Retina (tissue), 1 donor: ENCODE measurements at places on chromosomes 3 and 15.
A peak's percentile ranks its signal among the peaks of the same experiment; 100 is the strongest.

GRCh38 chr3:54307566-54308180 is 185.3 kb downstream of the CACNA2D3 start:
- DNase-seq: no peak

DNA sequence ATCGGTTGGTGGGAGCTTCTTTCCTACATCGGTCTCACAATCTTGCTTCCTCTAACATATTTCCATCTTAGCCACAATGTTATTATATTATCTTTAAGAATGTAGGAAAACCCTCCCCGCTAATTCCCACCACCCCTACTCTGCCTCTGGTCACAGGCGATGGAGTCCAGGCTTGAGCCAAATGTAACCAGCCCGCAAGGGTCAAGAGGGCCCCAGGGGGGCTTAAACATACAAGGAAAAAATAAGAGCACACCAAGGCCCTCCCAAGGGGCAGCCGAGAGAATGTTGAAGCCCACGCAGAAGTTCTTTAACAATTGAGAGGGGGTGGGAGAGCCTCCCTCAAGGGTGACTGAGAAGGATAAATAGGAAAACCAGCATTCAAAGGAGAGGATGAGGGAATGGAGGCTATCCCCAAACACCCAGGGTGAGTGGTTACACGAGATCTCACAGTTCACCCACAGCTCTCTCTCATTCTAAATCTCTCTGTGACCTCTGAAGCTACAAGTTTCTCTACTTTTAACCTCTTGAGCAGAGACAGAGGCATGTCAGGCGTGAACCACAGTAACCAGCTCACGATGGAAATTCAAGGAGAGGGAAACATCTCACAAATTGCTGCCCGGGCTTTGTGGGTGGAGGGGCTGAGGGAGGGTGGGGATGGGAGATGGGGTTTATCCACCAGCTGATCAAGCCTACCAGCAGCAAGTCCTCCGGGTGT is 31.4 kb upstream of the UACA start:
- DNase-seq: no peak

- DNase-seq: no peak
These were observed 200.5 kb downstream of the AKAP13 start for GRCh38 chr15:85580879-85581278.

GRCh38 chr3:195582947-195583346 is 793 bp downstream of the APOD start:
- DNase-seq: no peak

DNA sequence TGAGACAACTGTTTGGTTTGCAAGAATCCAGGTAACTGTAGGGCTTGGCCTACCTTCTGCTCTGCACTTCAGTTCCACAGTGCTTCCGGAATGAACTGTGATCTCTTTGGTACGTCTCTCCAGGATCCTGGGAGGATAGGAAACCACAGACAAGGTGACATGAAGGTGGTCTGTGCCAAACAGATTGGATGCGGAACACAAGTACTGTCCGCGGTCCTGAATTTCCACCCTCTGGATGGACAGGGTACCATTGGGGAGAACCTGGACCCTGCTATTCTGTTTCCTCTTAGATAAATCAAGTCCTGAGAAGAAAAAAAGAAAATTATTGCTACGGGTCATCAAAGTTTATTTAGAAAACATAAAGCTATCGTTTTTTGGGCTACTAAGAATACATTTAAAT is 17.3 kb downstream of the IGSF10 start:
- no peak for DNase-seq

DNA sequence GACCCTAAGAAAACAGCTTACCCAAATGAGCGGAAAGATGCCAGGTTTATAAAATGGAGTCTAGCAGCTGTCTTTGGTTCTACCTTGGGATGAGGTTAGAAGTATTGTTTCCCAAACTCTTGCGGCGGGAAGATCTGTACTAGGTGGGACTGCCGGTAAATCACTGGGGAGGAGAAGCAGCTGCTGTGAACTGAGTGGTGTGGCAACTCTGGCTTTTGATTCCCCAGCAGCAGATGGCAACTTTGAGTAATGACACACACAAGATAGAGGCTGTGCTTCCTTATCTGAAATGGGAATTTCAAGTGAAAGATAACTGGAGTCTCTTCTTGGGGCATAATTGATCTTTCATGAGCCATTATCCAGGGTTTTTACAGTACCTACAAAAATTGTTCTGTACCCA is 184.9 kb downstream of the ATG7 start:
- DNase-seq: no peak

DNA sequence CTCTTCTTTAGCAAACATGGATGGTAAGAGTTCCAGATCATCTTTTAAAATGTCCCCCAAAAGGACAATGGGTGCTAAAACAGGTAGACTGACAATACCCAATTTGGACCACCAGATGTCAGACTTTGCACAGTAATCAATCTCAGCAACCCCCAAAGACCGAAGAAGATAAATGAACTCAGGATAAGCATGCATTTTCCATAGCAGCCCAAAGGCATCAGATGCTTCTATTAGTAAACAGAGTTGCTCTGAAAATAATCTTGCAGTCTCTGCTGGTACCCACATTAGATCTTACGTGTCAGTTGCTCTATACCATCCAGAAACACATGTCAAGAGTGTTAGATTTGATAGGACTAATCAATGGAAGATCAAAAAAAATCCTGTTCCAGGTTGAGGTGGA is 20.6 kb downstream of the MYH15 start:
- peak; percentile 80 for DNase-seq

- DNase-seq: no peak
These were observed 5.4 kb upstream of the HEG1 start for GRCh38 chr3:125061170-125061569.

DNA sequence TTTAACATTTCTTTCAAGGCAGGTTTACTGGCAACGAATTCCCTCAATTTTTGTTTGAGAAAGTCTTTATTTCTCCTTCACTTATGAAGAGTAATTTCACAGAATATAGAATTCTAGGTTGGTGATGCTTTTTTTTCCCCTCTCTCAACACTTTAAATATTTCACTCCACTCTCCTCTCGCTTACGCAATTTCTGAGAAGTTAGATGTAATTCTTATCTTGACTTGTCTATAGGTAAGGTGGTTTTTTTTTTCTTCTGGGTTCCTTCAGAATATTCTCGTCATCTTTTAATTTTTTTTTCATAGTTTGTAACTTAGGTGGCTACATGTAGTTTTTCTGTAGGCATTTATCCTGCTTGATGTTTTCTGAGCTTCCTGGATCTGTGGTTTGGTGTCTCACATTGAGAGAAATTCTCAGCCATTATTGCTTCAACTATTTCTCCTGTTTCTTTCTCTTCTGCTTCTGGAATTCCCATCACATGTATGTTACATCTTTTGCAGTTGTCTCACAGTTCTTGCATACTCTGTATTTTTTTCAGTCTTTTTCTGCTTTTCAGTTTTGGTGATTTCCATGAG is 189.4 kb upstream of the GOLGA6L4 start:
- no peak for DNase-seq

- peak; percentile 62 for DNase-seq
These were observed 27.4 kb upstream of the HDAC11 start for GRCh38 chr3:13452490-13453335.

GRCh38 chr15:78879517-78880241 is 7.0 kb downstream of the MORF4L1 start:
- no peak for DNase-seq

GRCh38 chr3:9902372-9903237 is at the start of gene IL17RE:
Gene IL17RE, plus strand, starts transcription at chr3:9902848. Its CDS starts 85 bp downstream, at chr3:9902933.
- peak; percentile 5 for DNase-seq

DNA sequence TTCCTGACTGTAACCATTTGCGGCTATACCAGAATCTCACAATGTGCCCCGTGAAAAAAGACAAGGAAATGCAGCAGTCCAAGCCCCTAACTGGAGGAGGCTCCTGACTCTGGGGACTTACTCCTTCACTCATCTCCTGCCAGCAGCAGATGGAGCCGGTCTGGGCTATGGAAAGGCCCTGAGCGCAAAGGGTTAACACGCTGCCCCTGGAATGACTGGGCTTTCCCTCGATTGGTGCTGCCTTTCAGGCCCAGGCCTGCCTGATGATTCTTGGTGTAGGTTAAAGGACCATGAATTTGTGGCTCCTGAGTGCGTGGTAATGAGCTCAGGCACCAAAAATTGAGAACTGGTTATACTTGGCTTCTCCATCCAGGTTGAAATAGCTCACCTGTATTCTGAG is 42.3 kb upstream of the GALNT15 start:
- DNase-seq: no peak

- no peak for DNase-seq
These were observed 195.8 kb downstream of the CD47 start for GRCh38 chr3:107894998-107895397.

DNA sequence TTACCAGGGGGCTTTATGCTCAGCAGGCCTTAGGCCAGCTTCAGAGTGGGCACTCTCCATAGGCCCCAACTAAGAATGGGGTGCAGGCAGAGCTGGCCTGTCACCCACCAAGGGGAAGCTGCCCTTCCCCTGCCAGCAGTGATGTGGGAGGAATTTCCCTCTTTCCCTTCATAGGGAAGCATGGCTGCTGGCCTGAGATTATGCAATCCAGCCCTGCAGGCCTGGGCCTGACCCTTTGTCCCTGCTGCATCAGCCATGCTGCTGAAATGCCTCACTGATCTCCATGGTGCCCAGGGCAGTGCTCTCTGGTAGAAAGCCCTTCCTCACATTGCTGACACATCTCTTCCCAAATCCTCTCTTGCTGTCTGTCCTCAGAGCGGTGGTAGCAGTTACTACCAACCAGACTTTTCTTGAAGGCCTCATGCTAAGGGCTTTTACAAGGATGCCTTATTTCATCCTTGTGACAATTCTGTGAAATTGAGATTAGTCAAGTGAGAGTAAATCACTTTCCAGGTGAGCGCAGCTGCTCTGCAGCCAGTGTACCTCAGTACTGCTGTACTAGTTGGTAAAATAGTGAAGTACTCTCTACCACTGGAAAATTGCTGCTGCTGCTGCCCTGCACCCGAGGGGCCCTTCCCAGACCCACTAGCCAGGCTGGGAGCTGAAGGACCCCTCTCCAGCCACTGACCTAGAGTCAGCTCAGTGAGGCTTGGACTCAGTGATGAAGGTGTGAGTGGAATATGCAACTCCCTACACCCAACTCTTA is 33.8 kb downstream of the MRAS start:
- no peak for DNase-seq

DNA sequence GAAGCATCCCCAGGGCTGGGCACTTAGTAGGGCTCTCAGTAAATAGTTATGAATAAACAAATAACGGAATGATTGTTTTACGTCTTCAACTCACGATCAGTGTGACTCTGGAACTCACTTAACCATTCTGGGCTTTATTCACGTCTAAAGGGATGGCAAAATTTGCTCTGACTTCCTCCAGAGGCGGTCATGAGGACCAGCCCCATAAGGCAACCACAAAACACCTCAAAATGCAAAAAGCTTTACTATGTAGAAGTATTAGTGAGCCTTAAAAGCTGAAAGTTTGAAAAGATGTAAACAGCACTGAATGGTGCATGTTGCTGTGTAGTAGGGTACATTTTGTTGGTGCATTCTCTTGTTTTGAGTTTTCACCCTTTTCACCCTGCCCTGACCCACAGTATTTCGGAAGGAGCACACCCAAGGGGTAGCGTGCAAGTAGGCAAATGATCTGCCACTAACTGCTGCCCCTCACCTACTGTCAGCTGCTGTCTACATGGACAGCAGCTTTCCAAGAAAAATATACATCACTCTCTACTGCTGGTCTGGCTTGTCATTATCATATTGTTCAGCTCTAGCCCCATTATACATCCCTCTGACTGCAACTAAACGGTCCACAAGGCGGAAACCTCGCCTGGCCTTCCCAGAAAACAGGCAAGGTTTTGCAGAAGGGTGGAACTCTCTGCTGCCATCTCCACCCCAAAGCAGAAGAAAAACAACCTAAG is 308.5 kb upstream of the PROK2 start:
- DNase-seq: no peak

GRCh38 chr3:77179762-77180161 is 139.9 kb downstream of the ROBO2 start:
- no peak for DNase-seq

DNA sequence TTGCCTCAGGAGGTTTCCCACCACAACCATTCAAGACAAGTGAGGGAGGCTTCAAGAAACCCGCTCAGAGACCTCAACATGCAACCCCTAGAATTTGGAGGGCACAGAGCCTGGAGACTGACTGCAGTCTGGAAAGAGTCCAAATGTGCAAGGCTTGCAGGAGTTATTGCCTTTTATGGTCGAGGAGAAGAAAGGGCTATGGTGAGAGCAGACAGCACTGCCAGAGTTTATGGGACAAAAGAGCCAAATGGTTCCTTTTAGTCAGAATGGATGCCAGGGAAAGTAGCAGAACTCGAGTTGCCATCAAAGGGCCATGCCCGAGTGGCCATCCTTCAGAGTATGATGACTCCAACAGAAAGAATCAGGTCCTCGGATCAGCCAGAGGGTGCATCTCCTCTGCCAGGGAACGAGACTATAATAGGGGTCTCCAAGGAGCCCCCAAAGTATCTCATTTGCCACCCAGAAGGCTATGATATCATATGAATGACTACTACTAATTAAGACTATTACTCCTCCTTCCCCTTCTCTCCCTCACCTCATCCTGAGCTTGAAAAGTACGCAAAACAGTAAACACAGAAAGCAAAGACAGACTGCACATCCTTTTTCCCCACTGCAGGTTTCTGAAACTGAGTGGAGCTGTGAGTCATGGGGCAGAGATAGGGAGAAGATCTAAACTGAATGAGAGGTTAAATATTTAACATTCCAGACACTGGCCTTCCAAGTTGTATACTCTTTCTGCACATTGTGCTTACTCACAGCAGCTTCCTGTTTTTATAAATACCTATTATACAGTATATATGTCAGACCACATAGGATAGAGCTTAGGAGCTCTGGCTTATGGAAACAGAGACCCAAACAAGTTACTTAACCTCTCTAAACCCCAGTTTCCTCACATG is 33.9 kb upstream of the TMCO5A start:
- DNase-seq: no peak

DNA sequence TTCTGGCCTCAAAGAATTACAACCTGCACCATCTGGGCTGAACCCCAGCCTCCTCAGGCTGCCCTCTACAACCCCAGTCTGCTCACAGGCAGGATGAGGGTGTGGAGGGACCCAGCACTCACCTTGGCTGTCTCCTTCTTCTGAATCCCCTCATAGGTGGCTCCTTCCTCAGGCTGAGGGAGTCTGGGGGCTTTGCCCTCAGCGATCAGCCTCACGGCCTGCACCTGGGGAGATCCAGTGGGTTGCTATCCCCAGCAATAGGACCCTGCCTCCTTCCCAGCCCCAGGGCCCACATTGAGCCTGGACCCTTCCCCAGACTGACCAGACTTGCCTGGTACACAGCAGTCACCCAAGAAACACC is 25.1 kb downstream of the ALDH1L1 start:
- no peak for DNase-seq

DNA sequence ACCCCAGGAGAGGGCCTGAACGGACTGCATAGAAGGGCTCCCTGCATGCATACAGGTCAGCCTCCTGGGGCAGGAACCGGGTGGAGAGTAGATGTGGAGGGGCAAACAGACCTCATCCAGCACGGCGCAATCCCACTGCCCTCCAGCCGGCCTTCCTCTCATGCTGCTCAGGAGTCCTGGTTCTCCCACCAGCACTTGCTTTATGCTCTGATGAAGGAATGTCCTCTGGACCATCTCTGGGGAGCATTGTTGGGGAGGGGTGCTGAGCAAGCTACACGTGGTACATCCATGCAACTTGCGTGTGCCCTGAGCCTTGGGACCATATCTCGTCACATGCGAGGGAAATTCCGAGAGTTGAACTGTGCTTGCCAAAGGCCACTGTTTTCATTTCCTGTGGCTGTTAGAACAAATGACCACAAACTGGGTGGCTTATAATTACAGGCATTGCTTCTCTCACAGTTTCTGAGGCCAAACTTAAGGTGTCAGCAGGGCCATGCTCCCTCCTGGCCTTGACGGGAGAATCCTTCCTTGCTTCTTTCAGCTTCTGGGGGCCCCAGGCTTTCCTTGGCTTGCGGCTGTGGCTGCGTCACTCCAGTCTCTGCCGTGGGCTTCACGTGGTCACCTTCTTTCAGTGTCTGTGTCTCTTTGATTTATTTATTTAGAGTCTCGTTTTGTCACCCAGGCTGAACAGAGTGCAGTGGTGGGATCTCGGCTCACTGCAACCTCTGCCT is 12.2 kb downstream of the SELENOS start:
- DNase-seq: no peak
